ENCODE measurements at places on chromosomes 6 and 20.
A peak's percentile ranks its signal among the peaks of the same experiment; 100 is the strongest.

- DNase-seq = no peak
Measured at GRCh38 chr6:74956559-74957428, 249.1 kb downstream of the COL12A1 start.

DNA sequence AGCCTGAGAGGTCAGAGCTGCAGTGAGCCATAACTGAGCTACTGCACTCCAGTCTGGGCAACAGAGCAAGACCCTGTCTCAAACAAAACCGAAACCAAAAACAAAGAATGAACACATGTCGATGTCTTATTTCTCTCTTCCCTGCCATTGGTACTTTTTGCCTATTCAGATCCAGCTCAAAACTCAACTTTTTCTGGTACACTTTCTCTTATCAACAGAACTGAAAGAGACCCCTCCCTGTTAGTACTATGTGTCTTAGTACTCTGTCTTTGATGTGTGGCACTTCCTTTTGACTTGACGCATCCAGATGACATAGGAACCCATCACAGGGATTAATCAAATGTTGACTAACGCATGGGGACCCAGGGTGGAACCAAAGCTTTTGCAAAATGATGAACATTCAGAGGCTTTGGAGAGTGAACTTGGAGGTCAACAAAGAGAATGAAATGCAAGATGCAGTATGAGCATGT is 44.8 kb downstream of the AKAP12 start:
- no peak for DNase-seq

DNA sequence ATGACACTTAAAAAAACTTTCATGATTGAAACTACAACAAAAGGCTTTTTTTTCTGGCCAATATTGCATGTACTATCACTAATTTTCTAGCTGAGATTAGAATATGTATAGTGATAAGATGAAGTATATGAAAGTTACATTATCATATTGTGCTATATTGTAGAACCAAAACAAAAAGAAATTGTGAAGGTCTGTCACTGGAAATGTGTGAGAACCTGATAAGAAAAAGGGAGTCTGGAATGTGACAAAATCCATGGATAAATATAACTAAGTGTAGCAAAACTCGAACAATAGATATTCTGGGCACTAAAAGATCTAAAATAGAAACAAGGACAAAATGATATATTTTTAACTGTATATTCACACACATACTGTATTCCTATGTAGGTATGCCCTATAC is 36.7 kb upstream of the FAM135A start:
- DNase-seq = no peak

DNA sequence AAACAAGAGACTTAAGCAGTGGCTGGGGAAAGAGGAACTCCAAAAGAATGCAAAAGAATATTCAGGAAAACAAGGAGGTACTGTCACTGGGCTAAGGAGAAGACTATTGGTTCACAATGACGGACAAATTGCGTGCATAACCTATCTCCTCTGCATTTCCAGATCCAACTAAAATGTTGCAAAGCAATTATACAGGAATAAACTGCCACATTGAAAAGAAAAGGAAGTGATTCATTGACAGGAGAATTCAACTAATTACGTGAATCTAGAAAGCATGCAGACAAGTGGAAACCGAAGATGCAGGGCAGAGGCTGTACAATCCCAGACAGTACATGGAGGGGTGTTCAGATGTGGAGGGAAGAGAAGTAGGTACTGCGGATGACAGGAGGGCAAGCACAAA is 152.8 kb upstream of the RIPOR2 start:
- DNase-seq = no peak

DNA sequence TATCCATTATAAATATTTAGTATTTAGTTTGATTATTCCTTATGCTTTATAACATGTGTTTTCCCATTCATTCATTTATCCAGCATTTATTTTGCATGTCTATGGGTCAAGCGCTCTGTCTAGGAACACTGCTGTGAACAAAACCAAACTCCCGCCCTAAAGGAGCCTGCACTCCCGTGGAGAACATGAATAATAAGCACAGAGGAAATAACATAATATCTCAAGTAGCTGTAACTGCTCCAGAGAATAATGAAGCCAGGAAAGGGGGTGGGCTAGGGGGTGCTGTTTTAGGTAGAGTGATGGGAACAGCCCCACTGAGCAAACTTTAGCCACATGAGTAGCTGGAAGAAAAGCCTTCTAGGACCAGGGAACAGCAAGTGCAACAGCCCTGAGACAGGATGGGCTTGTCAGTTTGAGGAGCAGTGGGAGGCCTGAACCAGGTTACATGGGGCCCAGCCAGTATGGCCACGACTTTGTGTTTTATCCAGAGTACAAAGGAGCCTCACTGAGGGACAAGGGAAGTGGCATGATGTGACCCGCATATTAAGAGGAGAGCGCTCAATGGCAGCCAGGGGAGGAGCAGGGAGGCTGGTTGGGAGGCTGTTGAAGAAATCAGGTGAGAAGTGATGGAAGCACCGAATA is 24.4 kb upstream of the PRND start:
- no peak for DNase-seq

DNA sequence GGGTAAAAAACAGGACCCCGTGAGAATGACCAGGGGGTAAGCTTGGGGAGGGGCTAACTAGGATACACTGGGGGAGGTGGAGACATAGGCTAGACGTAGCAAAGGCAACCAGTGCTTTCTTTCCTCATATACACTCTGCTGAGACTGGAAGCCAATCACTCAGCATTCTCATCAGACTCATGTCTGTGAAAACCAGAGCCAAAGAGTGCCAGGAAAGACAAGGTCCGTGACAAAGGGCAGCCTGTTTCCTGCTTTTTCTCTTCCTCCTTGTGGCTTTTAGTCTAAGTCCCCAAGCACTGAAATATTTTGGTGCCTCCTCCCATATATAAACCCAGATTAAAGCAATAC is 97.9 kb upstream of the NEDD9 start:
- no peak for DNase-seq

DNA sequence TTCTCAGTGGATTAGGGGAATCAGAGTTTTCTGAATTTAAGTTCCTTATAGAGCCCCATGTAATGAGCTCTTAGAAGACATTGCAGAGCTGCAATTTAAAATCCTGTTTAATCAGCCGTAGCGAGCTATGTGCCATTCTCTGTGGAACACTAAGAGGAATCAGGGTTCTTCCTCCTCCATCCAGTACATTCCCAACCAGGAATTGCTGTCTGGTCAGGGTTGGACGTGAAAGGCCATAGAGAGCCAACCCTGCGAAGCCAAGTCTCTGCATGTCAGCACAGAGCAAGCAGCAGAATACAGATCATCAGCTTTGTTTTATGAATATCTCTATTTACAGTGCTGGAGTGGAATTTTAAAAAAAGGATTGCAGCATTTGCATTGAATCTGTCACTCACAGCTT is 366.0 kb downstream of the LAMA2 start:
- no peak for DNase-seq

- DNase-seq = no peak
Measured at GRCh38 chr6:132734694-132735236, 20.9 kb upstream of the VNN1 start.

DNA sequence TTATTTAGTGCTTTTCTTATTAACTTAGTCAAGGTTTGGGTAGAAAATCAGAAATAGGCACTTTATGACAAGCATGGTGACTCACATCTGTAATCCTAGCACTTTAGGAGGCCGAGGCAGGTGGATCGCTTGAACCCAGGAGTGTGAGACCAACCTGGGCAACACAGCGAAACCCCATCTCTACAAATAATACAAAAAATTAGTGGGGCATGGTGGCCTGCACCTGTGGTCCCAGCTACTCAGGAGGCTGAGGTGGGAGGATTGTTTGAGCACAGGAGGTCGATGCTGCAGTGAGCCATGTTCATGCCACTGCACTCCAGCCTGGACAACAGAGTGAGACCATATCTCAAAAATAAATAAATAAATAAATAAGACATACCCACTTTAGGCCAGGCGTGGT is 51.3 kb upstream of the THEMIS start:
- no peak for DNase-seq

- no peak for DNase-seq
Measured at GRCh38 chr6:131058236-131058635, 4.8 kb downstream of the EPB41L2 start.

DNA sequence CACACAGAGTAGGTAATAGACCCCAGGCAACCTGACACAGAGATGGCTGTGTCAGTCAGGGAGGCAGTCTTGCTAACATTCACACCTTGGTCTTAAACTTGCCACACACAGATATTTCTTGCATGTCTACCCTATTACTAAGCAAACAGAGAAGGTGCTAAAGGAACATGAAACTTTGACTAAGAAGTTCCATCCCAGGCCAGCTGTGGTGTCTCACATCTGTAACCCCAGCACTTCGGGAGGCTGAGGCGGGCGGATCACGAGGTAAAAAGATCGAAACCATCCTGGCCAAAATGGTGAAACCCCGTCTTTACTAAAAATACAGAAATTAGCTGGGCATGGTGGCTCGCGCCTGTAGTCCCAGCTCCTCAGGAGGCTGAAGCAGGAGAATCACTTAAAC is 222.4 kb upstream of the JARID2 start:
- peak; percentile 9 for DNase-seq

DNA sequence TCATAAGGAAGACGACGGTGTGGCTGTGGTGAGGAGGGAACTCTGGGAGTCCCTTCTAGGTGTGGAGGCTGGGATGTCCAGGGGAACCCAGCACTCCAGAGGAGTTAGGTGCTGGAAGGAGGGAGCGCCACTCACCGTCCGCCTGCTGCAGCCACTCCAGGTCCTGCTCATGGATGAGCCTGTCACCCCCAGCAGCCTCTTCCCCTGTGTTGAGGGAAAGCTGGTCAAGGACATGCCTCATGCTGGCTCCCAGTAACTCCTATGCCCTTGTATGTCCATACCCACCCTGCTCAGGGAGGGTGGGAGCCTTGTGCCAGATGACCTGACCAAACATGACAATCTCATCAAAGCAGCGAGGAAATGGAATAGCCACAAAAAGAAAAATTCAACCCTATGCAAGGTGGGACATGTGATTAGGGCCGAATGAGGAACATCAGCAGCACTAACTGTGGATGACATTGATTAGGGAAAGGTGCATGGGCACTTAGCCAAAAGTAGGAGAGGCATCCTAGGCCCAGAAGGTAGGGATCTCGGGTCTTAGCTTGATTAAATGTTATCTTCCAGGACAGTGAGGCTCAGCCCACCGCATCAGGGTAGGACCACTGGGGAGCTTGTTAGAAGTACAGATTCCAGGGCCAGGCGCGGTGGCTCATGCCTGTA is 3.0 kb downstream of the DNPH1 start:
- no peak for DNase-seq

GRCh38 chr20:5070570-5070969 is 49.2 kb downstream of the PCNA start:
- DNase-seq = no peak

- no peak for DNase-seq
Measured at GRCh38 chr20:29874476-29875202, 1382.8 kb upstream of the DEFB115 start.

DNA sequence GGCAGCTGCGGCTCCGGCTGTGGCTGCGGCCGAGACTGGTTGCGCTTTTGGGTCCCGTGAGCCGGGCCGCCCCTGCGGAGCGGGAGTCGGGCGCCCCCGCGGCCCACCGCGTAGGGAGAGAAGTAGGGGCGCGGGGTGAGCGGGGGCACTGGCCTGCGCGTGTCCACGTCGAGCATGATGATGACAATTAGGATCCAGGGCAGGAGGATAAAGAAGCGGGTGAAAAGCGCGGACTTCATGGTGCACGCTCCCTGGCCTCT is 739 bp downstream of the B3GAT2 start:
- no peak for DNase-seq

DNA sequence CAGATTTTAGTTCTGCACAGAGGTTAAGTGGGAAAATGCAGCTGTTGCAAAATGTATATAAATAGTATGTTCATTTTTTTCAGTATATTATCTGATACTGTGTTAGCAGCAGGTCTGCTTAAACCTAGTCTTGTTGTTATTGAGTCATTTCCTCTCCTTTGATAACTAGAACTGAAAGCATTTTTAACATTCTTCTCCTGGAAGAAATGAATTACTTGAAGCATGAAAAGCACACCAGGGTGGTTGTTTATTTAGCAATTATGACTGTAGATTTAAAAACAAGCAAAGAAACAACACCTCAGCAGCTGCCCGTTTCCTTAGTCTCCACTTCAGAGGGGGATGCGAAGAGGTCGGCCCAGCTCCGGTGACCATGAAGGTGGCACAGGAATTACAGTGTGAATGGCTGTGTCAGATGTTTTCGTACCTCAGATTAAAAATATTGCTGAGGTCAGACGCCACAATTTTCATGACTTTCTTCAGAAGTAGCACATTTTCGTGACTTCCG is 53.5 kb downstream of the GOPC start:
- no peak for DNase-seq

DNA sequence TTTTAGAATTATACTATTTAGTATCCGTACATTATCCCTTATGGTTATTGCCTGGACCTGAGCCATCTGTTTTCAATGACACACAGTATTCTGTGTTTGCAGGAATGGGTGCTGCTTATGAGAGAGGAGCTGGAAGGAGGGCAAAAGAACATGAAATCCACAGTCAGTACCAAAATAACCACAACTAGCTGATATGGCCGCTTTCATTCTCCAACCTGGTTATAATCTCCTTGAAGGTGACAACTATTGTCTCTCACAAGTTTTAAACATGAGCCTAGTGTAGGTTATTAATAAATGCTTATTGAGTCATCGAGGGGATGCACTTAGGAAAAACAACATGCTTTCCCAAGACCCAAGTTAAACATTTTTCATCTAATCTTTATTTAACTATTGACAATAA is 356.6 kb downstream of the BMP2 start:
- DNase-seq = no peak

DNA sequence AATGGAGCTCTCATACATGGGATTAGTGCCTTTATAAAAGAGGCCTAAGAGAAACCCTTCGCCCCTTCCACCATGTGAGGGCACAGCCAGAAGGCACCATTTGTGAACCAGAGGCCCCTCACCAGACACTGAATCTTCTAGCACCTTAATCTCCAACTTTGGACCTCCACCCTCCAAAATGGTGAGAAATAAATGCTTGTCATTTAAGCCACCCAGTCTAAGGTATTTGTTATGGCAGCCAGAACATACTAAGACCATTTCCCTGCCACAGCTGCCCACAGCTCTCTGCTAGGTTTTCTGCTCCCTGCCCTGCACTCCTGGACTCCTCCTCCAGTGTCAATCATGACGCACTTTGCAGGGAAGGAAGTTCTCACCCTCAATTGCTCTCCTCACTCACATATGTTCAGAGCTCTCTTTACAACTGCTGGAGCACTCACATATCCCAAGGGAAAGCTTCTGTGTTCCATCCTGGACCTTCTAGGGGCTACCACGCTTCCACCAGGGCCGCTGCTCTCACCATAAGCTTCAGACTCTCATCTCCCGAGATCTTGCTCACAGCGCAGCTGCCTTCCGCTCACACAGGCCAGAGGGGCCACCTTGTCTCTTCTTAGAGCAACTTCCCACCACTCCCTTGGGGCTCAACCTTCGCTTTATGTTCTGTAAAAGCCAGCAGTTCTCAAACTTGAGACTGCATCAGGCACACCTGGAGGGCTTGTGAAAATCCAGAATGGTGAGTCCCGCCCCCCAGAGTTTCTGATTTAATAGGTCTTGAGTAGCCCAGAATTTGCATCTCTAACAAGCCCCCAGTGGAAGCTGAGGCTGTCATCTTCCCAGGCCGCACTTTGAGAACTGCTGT is 1.6 kb upstream of the LY86 start:
- no peak for DNase-seq

- no peak for DNase-seq
Measured at GRCh38 chr6:111484633-111484930, 1.6 kb upstream of the REV3L start.

- DNase-seq = no peak
Measured at GRCh38 chr20:1209447-1210387, 6.5 kb downstream of the C20orf202 start.

GRCh38 chr6:149898966-149899365 is 1.1 kb upstream of the RAET1E start:
- no peak for DNase-seq

Measured in stimulated activated CD8-positive, alpha-beta memory T cell treated with anti-CD3 and anti-CD28 coated beads, Interleukin-4, amount 100 ng/mL, for 1 hour (primary cell).